ENCODE measurements at places on chromosomes 2 and 18. TPM values are rescaled to one million over a fixed set of nuclear protein-coding genes. Genes with fewer than 3 reads are reported as not detected.

DNA sequence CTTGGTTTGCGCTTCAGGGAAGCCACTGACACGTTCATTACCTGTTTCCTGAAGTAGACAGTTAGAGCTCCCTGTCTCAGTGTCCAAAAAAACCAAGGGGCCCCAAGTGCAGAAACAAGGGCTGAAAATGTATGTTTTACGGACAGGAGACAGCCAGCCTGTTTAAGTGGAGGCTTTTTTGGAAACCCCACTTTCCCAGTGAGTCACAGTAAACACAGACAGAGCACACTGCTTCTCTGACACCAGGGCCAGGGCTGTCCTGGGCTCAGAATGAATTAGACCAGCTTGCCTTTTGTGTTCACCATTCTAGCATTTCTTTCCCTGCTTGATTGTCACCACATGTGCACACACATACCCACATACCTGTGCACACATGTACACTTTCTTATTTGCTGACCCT, 128.6 kb downstream of the SH3RF3 start:
- H3K36me3 ChIP-seq, result no peaks in the 10 kb centered on the region
- no peaks in the 10 kb centered on the region for H3K4me1 ChIP-seq
- no peak overlapping the region for H3K4me3 ChIP-seq
- no peak overlapping the region for H3K27ac ChIP-seq
- DNase-seq, result peak; percentile 7

DNA sequence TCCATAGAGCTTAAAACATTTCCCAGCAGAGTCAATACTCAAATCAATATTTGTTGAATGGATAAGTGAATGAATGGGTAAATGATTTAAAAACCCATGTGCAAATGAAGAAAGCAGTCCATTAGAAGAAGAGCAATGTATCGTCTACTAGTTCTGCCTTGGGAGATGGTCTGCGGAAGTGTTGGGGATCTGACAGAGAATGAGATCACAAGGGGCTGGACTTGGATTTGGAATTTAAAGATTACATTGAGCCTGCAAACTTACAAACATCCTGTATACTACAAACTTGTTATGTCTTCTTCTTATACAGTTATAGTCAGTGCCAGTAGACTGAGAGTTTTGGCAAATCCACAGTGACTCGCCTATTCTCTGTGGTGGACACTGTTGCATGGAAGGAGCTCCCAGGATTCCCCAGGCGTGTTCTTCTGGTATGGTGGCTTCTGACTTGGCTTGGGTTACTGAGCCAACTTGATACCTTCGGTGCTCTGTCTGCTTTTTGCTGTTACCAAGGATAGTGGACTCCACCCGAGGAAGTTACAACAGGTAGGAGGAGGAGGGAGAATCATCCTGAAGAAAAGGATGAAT, 163.3 kb upstream of the SERPINE2 start:
- H3K4me3 ChIP-seq, result no peak overlapping the region
- no peaks in the 10 kb centered on the region for H3K27me3 ChIP-seq
- H3K27ac ChIP-seq, result no peak overlapping the region
- no peaks in the 10 kb centered on the region for H3K36me3 ChIP-seq
- H3K4me1 ChIP-seq, result no peaks in the 10 kb centered on the region
- DNase-seq, result no peak

- H3K27me3 ChIP-seq, result no peaks in the 10 kb centered on the region
- H3K27ac ChIP-seq, result no peak overlapping the region
- peaks cover 7% of the 10 kb centered on the region for H3K36me3 ChIP-seq
- DNase-seq, result no peak
Observed at GRCh38 chr2:235527806-235528469, 34.1 kb downstream of the AGAP1 start.

DNA sequence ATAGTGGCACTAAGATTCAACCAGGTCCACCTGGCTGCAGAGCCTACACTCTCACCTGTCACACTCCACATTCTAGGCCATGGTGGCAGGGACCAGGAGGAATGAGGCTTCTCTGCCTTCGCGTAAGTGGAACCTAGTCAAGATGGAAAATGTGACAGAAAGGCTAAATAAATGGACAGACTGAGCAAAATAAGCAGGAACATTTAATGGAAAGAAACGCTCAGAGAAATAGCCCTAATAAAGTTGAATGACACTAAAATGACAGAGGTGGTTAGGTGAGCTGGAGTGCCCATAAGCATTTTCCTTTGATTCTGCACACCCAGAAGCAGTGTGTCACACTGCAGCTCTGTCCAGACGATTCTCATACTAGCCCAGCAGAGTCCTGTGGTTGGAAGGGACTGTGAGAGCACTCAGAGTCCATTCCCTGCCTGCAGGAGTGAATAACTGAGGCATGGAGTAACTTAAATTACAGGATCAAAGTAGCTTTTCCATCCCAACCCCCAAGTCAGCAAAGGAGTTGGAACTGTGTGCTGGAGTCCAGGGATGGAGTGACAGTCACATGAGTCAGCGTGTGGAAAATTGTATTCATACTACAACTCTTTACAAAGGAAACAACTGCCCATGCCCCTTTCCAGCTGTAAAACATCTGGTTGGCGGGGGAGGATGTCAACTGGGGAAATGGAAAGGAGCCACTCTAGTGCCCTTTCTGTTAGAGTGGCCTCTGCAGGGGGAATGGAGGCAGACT, 105.4 kb upstream of the LGALSL start:
- no peaks in the 10 kb centered on the region for H3K27me3 ChIP-seq
- H3K4me1 ChIP-seq, result no peaks in the 10 kb centered on the region
- H3K4me3 ChIP-seq, result no peak overlapping the region

DNA sequence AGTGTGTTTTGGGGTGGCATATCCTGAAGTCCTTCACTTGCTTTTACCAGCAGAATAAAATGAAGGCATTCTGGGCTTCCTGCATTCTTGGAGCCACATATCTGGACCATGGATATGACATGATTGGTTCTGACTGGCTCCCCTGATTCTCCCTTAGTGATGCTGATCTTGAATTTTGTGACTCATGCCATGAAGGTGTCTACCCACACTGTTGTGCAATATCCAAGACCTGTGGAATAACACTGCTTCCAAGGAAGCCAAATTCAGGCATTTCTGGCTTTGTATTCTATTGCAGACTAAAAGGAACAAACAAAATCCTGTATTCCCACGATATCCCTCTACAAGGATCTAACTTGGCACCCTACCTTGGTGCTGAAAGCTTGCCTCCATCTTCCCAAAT, 125.8 kb downstream of the LYPD6B start:
- no peak overlapping the region for H3K4me3 ChIP-seq
- no peak for DNase-seq
- H3K4me1 ChIP-seq, result no peaks in the 10 kb centered on the region
- no peaks in the 10 kb centered on the region for H3K27me3 ChIP-seq

GRCh38 chr18:45049578-45050319, 369.1 kb downstream of the SETBP1 start:
- no peak overlapping the region for H3K4me3 ChIP-seq
- no peak overlapping the region for H3K27ac ChIP-seq
- H3K27me3 ChIP-seq, result no peaks in the 10 kb centered on the region

GRCh38 chr18:77068321-77069312, 64.0 kb downstream of the MBP start:
- no peak for DNase-seq
- no peak overlapping the region for H3K4me3 ChIP-seq
- H3K27me3 ChIP-seq, result no peaks in the 10 kb centered on the region
- H3K27ac ChIP-seq, result no peak overlapping the region
- H3K36me3 ChIP-seq, result no peaks in the 10 kb centered on the region
- no peaks in the 10 kb centered on the region for H3K4me1 ChIP-seq

DNA sequence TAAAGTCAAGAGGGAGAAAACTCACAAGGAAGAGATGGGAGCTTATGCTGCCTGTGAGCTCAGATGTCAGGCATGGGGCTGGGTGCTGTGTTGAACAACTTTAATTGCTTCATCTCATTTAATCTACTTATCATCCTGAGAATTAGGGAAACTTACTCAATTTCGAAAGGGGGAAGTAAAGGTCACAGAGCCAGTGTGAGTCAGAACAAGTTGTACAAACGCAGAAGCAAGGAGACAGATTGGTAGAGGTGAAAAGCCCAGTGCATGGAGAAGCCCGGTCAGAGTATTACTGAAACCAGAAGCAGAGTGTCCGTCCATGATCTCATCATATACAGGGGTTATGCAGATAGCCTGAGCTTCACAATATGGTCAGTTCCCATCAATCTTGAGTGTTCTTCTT, 281.1 kb upstream of the POU3F3 start:
- no peaks in the 10 kb centered on the region for H3K4me1 ChIP-seq
- H3K4me3 ChIP-seq, result no peak overlapping the region
- DNase-seq, result no peak
- no peaks in the 10 kb centered on the region for H3K27me3 ChIP-seq
- no peaks in the 10 kb centered on the region for H3K36me3 ChIP-seq

GRCh38 chr2:207640160-207640559, 15.0 kb upstream of the METTL21A start:
- H3K36me3 ChIP-seq, result 0 out of 2 replicates have a peak, but pooled peaks cover 10% of the 10 kb centered on the region
- no peak overlapping the region for H3K4me3 ChIP-seq
- H3K27ac ChIP-seq, result no peak overlapping the region
- DNase-seq, result no peak

DNA sequence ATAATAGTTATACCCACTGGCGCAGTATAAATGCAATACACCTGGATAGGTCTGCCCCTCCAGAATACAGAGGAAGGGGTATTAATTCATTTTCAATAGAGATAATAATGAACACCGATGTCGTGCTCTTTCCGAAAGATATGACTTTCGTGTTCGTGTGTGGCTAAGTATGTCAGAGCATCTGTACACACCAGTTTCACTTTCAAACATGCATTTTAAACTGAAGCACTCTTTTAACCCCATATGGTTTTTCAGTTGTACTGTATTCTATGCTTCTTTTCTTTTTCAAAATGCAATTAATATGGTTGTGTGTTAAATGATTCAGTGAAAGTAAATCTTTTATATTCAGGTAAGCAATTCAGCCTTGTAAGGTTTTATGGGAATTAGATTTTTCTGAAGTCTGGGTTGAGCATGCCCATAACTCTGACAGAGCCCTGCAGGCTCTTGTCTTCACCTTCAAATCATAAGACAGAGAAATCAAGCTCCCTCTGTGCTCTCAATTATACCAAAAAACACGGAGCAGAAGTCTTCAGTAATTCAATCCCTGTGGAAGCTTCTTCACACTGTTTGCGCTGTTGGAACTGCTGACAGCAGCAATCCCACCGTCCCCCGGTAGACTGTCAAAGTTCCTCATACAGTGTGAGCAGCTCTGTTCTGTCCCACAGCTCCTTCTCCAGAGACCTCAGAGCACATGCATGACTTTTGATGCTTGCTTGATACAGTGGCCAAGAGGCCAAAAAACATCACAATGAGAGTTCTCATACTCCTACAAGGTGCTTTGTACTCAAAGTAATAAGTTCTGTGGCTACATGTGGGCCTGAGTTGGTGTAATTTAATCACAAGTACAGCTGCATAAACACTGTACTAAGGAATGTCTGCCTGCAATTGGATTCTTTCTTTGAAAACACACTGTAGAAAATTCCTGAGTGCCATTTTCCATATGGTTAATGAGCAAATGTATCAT, 186.8 kb downstream of the ZNF521 start:
- no peaks in the 10 kb centered on the region for H3K36me3 ChIP-seq
- H3K4me3 ChIP-seq, result no peak overlapping the region
- no peak for DNase-seq

GRCh38 chr2:72765997-72766609, 59.7 kb downstream of the EXOC6B start:
- no peak overlapping the region for H3K27ac ChIP-seq
- H3K4me3 ChIP-seq, result no peak overlapping the region
- DNase-seq, result no peak

DNA sequence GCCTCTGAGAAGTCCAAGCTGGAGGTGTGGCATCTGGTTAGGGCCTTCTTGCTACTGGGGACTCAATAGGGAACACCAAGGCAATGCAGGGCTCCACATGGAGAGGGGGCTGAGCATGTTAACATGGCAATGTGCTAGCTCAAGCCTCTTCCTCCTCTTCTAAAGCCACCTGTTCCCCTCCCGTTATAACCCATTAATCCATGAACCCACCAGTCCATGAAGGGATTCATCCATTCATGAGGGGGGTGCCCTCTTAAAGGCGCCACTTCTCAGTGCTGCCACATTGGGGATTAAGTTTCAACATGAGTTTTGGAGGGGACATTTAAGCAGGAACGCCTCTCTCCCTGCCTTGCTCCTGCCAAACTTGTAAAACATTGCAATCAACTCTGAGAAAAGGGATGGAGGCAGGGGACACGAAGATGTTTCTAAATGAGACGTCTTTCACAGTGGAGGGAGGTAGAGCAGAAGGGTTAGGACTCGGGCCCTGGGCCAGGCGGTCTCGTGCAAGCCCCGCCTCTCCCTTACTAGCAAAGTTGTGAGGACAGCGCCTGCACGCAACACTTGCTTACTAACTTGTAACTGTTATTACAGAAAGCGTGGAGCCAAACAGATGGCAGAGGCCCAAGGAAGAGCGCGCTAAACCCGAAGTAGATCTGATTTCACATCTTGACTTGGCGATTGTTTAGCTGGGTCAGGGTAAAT, 118.2 kb upstream of the ZNF516 start:
- no peak overlapping the region for H3K27ac ChIP-seq
- no peaks in the 10 kb centered on the region for H3K27me3 ChIP-seq
- H3K36me3 ChIP-seq, result no peaks in the 10 kb centered on the region
- H3K4me3 ChIP-seq, result no peak overlapping the region

The SPATA3 gene
- not detected for total RNA-seq

The SCG2 gene
- 4.4 TPM for total RNA-seq

The RGPD5 gene
- 48.3 TPM for total RNA-seq

The ELAC1 gene
- total RNA-seq, result 5.0 TPM

The TUBB8B gene
- total RNA-seq, result 0.72 TPM
